SK-N-SH (cell line): ENCODE measurements at places on chromosomes 4 and X.

DNA sequence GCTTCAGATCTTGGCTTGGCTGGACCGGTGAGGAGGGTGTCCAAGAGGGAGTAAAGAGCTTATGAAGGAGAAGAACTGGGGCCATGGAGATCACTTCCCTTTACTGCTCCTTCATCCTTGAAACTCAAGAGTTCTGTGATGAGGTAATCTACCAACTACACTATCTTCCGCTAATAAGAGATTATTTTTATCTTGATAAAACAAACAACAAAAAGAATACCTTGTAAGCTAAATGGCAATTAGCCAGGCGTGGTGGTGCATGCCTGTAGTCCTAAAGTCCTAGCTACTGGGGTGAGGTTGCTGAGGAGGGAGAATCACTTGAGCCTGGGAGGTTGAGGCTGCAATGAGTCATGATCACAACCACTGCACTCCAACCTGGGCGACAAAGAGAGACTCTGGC lies 47.4 kb downstream of the HAUS3 start:
- no peak for DNase-seq

GRCh38 chrX:17553961-17554482 lies 179.0 kb downstream of the NHS start:
- DNase-seq, result no peak

DNA sequence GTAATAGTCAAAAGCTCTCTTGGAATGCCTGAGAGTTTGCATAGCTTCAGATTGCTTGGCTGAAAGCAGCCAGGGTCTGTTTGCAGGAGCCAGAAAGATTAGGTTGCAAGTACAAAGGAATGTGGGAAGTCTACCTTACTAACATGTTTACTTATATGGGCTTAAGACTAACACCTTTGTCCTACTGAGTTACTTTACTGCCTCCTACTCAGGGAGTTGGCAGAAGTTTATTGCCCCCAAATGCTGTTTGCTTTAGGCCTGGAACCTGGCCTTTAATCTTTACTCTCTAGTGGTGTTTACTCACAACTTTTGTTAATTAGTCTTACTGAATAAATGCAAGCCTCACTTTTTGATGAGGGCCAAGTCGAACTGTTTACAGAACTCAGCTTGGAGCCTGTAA lies 219.4 kb upstream of the ZC4H2 start:
- no peak for DNase-seq

DNA sequence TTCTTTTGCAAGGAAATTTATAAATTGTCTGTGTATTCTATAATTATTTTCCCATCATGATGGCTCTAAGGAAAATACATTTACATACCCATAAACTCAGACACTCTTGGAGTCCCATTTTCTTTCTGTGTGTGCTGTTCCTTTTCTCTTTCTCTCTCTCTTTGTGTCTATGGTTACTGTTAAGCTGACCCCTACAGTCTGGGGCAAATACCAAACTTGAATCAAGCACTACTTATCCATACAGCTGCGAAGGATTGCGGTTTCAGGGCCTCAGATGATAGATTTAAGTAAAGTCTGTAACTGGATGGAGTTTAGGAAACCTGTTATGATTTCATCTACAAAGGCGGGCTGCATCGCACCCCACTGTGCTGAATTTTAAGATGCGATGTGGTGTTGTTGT lies 150.2 kb downstream of the SHROOM3 start:
- DNase-seq, result no peak

DNA sequence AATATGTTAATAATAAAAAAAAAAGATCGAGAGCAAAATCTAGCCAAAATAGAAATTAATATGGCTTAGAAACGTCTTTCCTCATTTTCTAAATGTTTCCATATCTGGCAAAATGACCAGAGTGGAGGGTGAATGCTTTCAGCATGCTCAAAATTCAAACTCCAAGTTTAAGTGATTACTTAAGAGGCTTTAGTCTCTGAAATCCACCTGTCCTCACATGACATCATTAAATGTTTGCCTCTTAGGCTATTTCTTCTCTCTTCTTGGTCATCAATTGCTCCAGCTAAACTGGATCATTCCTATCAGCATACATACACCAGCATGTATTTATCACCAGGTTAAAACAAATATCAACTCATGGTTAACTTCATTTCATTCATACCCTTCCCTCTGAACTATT lies 54.5 kb upstream of the ATXN3L start:
- no peak for DNase-seq

- no peak for DNase-seq
These were observed 264.0 kb upstream of the HAND2 start for GRCh38 chr4:173793937-173794510.

GRCh38 chrX:51463322-51463721 lies 33.1 kb downstream of the NUDT11 start:
- no peak for DNase-seq

DNA sequence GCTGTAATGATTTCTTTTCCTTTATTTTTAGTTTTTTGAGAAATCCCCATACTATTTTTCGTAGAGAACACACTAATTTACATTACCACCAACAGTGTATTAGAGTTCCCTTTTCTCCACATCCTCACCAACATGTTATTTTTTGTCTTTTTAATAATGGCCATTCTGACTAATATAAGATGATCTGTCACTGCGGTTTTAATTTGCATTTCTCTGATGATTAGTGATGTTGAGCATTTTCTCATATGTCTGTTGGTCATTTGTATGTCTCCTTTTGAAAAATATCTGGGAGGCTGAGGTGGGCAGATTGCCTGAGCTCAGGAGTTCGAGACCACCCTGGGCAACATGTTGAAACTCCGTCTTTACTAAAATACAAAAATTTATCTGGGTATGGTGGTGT lies 30.2 kb downstream of the SPINK2 start:
- DNase-seq, result no peak

DNA sequence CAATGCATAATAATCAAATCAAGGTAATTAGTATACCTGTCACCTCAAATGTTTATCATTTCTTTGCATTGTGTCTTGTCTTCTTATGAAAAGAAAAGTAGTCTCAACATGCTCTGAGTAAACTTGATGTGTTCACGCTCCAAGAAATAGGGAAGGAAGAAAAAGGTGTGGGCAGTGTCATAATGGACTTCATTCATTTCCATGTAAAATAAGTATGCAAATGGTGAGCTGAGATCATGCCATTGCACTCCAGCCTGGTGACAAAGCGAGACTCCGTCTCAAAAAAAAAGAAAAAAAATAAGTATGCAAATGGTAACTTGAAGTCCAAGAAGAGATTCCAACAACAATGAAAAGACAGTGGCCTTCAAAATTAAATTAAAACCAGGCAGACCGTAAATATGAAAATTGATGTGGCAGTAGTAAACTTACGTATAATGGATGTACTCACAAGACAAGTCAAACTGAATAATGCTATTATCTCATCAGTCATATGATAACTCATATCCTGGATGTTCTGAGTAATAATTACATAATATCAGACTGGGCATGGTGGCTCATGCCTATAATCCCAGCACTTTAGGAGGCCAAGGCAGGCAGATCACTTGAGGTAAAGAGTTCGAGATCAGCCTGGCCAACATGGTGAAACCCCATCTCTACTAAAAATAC lies 6.0 kb upstream of the CWH43 start:
- no peak for DNase-seq

DNA sequence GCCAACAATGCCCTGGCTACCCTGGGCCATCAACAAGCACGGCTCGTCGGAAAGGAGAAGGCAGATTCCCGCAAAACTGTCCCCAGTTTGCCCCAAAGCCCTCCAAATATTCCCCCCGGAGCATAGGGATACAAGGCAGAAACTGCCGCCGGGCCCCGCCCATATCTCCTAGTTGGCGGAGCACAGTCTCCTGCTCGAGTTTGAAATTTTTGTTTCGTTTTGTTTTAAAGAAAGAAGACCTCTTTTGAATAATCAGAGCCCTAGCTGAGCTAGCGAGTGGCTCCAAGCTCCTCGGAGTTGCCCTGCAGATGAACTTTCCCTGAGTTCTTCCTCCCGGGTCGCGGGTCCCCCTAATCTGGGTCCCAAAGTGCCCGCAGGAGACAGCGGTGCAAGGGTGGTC lies 138.1 kb upstream of the ZIC3 start:
- no peak for DNase-seq

DNA sequence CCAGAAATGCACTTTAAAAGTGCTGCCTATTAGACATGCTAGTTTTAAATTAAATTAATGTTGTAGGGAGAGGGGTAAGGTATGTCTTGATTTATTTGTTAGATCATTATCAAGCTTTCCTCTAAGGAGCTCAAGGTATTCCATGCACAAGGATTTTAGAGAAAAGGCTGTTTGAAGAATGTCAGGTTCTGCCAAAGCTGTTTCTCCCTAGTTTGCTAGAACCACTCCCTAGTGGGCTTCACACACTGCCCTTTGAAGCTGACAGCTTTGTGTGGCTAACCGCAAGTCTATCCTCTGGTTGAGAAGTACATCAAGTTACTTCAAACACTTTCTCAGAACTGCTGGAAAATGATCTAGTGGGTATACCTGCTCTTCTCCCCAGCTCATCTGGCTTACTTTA lies 32.3 kb downstream of the RASL11B start:
- no peak for DNase-seq

- DNase-seq, result no peak
These were observed 49.7 kb downstream of the SCD5 start for GRCh38 chr4:82748810-82749470.

DNA sequence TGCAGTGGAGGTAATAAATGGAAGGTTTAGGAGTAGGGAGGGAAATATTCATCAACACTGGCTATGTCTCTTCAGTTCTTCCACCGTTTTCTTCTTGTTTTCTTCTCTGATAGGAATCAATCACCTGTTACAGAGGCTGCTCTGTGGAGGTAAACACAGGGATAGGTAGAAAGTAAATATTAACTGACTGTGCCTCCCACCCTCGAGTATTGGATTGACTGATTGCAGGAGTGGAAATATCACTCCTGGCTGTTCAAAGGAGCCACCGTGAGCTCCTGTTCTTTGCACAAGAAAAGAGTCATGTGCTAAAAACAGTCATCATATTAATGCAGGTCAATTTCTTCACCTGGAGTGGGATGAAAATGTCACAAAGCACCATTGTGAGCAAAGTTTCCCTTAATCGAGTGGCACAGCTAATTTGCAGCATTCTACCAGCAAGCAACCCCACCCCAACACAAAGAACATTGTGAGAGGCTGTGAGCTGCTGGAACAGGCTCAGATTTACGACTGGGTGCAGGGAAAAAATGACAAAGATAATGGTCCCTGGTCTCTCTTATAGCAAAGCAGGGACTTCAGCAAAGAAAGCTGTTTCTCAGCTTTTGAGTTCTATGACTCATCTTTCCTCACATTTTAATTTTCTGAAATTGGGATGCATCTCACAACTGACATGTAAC lies 113.7 kb upstream of the TSPAN5 start:
- DNase-seq, result no peak

DNA sequence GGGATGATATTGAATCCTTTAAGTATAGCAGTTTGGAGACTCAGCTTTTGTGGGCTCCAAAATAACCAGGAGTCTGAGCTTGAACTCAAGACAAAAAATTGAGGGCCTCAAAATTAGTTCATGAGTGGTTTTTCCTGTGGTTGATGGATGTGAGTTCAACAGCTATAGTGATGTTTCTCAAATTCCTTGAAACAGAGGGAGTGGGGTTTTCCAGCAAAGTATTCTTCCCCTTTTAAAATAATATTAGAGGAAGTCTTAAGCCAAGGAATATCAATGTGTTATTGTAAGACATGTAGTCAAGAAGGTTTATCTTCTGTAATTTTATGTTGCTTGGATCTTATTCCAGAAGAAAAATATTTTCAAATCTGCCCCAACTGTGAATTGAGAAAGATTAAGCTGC lies 10.6 kb downstream of the OTC start:
- DNase-seq, result no peak

- peak; percentile 25 for DNase-seq
These were observed 40.7 kb downstream of the MTTP start for GRCh38 chr4:99615170-99615820.

DNA sequence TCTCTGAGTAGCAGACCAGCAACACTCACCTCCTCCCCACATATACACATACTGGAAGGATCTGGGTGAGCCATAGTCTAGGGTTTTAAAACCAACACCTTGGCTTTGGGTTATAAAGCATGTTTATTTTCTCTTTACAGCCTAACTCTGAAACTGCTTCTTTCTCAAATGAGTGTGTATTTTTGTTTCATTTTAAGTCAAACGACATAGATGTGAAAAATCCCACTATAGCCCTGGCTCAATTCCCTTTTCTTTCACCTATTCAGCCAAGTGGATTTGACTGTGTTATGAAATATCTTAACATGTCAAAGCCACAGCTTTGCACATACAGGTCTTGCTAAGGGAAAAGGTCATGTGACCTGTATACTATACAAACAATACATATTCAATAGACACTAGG lies 13.8 kb downstream of the NEXMIF start:
- DNase-seq, result no peak

DNA sequence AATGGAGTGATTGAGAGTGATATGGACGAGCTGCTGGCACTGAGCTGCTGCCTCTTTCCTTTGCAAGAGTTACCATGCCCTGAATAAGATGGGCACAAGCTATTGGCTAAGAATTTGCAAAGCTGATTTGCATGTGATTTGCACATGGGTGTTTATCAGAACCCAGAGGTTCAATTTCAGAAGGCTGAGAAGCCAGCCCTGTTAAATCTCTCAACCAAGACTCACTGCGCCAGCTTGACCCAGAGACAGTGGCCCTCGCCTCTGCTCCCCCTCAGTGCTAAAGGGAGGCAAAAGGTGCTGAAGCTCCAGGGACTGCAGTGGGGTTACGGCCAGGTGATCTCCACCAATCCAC lies 701 bp downstream of the ARHGAP4 start:
- no peak for DNase-seq

DNA sequence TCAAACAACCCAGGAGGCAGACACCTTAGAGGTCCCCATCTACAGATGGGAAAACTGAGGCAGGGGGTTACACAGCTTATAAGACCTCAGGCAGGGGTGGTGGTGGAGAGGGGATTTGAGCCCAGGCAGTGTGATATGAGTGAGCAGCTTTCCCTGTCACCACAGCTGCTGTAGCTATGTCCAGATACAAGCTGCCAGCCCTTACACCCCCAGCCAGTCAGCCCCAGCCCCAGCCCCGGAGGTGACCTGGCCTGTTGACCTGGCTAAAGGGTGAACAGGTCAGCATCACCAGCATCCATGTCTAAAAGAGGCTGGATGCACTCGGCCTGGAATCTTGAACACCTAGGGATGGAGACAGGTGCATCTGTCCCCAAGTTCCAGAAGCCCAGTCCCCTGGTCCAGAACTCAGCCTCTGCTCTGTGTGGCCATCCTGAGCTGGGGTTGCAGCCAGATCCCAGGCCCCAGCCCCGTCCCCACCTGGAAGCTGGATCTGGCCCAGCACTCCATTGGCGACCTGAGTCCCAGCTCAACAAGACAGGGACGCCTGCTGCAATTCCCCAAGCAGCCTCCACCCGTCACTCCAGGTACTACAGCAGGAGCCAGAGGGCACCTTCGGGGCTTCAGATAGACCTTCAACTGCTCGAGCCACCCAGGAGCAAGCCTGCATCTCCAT lies 89.5 kb downstream of the JAKMIP1 start:
- DNase-seq, result no peak

GRCh38 chrX:50853399-50853798 lies 39.4 kb upstream of the SHROOM4 start:
- DNase-seq, result no peak

- no peak for DNase-seq
These were observed 120.5 kb upstream of the SORBS2 start for GRCh38 chr4:185932491-185932890.

- no peak for DNase-seq
These were observed 45.5 kb downstream of the XIAP start for GRCh38 chrX:123905332-123905731.
